ENCODE measurements at places on chromosomes 2 and 18.

- no peak for DNase-seq
These were observed 279.3 kb downstream of the TSN start for GRCh38 chr2:122034777-122035176.

- DNase-seq: no peak
These were observed 56.3 kb upstream of the UBXN4 start for GRCh38 chr2:135685361-135685760.

GRCh38 chr2:150618245-150618895, 130.9 kb upstream of the RND3 start:
- no peak for DNase-seq

GRCh38 chr2:45506756-45507155, 104.3 kb downstream of the SRBD1 start:
- DNase-seq: no peak

- no peak for DNase-seq
These were observed 45.3 kb downstream of the ACAA2 start for GRCh38 chr18:49768051-49768391.

GRCh38 chr2:68746408-68746807, 11.8 kb downstream of the ARHGAP25 start:
- DNase-seq: no peak

DNA sequence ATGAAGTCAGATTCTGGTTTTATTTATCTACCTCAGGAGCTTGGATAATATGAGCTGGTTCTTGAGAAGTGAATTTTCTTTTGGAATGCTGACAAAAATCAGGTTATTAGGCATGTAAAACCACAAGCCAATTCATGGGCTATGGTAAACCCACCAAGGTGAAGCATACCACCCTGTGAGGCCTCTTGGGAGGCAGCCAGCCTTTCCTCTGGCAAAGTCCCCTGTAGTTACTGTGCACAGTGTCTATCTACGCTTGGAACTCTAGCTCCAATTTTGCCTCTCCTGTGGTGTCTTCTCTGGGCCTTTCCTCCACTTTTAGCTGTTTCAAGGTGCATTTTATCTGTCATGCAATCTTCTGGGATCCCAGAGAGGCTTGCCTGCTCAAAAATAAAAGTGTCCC, 242.7 kb upstream of the ZSWIM2 start:
- no peak for DNase-seq

DNA sequence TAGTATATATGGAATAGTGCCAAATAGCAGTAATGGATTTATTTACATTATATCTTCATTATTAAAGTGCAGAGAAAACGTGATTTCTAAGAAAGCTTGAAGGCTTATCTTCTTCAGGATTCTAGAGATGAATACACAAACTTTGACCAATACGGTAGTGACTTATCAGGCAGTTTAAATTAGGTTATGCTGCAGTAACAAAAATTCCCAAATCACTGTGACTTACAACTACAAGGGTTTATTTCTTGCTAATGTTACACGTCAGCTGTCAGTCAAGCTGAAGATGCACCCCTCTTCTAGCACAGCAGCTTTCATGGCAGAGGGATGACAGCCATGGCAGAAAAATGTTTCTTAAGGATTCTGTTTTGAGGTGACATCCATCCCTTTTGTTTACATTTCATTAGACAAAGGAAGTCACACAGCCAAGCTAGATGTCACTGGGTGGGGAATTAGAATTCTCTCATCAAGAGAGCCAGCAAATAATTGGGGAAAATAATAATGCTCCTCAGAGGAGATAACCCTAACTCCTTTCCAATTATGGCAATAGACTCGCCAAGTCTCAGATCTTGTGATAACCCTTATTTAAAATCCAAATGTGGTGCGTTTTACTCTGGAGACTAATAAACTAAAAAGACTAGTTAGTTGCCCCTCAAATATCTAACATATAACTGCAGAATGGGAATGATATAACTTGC, 268.3 kb upstream of the CYP26B1 start:
- DNase-seq: no peak

Data from activated T-helper 9 cell treated with anti-CD3 and anti-CD28 coated beads, Interleukin-2, amount 50 U/mL, for 16 hours (primary cell).